ENCODE measurements at places on chromosomes 16 and 17.

GRCh38 chr16:27650073-27650701 lies 100.2 kb downstream of the KATNIP start:
- no peak for DNase-seq

DNA sequence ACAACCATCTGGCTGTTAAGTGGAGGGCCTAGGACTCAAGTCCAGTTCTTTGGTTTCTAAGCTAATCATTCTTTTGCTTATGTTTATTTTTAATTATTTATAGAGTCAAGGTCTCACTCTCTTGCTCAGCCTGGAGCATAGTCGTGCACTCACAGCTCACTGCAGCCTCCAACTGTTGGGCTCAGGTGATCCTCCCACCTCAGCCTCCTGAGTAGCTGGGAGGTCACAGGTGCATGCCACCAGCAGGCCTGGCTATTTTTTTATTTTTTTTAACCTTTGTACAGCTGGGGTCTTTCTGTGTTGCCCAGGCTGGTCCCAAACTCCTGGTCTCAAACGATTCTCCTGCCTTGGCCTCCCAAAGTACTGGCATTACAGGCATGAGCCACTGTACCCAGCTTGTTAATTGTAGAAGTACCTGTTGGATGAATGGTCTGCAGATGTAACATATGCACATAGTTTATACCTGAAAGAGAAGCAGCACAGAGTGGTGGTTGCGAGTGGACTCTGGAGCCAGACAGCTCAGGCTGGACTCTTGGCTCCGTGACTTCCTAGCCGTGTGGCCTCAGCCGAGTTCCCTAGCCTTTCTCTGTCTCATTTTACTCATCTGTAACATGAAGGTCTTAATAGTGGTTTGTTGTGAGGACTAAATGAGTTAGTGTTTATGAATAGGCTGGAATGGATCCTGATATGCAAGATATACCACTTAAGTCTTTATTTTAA lies 337.5 kb downstream of the SNX29 start:
- no peak for DNase-seq

DNA sequence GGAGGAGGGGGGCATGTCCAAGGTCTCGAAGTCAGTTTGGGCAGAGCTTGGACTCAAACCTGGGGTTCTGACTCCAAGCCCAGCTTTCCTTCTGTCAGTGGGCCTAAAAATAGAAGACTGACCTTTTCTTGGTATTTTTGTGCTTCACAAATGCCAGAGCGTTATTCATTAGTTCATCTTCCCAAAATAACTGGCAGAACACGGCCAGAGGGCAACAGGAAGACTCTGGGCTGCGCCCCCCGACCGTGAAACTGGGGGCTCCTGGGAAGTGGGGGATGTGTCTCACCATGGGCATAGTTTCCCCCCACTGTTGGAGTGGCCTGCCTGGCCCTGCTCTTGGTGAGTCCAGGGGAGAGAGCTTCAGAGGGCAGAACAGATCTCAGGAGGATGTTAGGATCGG lies 94.0 kb downstream of the SOCS1 start:
- DNase-seq, result no peak

GRCh38 chr16:78705694-78706093 lies 606.2 kb downstream of the WWOX start:
- no peak for DNase-seq

- DNase-seq, result no peak
These were observed 76.7 kb downstream of the SLC39A11 start for GRCh38 chr17:73015722-73016276.

DNA sequence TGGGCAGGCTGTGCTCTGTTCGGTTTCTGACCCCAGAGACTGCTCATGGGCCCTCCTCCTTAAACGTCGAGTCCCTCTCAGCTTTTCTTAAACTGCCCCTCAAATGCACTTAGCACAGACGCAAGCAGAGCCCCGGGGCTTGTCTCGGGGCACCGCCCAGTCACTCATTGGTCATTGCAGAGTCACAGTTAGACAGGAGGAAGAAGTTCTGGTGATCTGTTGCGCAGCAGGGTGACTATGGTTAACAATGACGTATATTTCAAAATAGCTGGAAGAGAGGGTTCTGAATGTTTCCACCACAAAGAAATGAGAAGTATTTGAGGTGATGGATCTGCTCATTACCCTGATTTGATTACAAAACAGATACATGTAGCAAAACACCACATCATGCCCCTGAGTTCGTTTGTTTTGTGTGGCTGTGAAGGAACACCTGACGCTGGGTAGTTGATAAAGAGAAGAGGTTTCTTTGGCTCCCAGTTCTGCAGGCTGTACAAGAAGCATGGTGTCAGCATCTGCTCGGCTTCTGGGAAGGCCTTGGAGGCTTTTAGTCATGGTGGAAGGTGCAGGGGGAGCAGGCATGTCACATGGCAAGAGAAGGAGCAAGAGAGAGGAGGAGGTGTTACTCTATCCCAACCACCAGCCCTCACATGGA lies 387.4 kb downstream of the CPPED1 start:
- no peak for DNase-seq

GRCh38 chr17:15083225-15083624 lies 181.9 kb downstream of the PMP22 start:
- no peak for DNase-seq

GRCh38 chr16:80599466-80599865 lies 58.7 kb downstream of the DYNLRB2 start:
- no peak for DNase-seq

GRCh38 chr16:14606102-14606501 lies 24.0 kb downstream of the PARN start:
- DNase-seq, result no peak

Data from SK-N-DZ (cell line).